Activated CD4-positive, alpha-beta T cell treated with anti-CD3 and anti-CD28 coated beads, Interleukin-2, Interleukin-6, amounts not matched to agents 100 ng/mL and 50 ng/mL, durations not matched to agents 16 hours and 8 hours (primary cell): ENCODE measurements at places on chromosomes 16 and 17.
A peak's percentile ranks its signal among the peaks of the same experiment; 100 is the strongest.

DNA sequence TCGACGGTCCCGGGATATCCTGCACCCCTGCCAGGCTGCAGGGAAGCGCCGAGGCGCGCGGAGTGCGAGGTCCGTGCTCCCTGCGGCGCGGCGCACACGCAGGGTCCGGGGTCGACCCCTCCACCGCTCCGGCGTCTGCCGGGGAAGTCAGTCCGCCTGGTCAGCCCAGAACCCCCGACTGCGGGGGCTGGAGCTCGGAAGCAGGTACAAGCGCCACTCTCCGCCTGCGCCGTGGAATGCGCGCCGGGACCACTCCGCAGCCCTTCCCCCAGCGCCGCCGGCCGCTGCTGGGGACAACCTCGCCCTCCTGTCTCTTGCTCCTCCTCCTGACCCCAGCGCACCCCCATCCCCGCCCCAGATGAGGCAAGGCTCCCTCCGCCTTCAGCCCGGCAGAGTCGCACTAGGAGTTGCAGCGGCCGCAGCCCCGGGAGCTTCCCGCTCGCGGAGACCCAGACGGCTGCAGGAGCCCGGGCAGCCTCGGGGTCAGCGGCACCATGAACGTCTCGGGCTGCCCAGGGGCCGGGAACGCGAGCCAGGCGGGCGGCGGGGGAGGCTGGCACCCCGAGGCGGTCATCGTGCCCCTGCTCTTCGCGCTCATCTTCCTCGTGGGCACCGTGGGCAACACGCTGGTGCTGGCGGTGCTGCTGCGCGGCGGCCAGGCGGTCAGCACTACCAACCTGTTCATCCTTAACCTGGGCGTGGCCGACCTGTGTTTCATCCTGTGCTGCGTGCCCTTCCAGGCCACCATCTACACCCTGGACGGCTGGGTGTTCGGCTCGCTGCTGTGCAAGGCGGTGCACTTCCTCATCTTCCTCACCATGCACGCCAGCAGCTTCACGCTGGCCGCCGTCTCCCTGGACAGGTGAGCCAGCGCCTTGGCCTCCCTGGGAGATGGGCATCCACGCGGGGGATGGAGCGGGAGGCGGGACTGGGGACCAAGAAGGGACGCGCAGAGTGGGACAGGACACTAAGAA is at the start of gene GALR2:
Gene GALR2 (plus strand): TSS at position 392 of the 974 bp plus-strand sequence. CDS start 103 bp downstream, at position 495.
- DNase-seq, result no peak

DNA sequence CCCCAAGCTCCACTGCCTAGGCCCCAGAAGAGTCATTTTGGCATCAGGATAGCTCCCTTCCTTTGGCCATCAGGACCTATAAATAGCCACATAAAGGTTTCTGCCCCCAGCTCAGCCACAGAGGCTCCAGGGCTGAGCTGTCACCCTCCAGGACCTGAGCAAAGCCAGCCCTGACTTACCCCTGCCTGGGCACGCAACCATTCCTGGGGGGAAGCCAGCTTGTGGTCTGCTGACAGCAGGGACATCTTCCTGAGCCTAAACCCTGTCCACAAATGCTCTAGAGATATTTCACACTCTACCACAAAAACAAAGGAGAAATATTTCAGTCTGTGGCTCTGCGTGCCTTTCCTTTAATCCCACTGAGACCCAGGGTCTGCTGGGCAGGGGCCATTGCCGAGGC is 123.7 kb upstream of the CCL2 start:
- no peak for DNase-seq

GRCh38 chr16:65284626-65285025 is 162.8 kb upstream of the CDH11 start:
- DNase-seq, result no peak

DNA sequence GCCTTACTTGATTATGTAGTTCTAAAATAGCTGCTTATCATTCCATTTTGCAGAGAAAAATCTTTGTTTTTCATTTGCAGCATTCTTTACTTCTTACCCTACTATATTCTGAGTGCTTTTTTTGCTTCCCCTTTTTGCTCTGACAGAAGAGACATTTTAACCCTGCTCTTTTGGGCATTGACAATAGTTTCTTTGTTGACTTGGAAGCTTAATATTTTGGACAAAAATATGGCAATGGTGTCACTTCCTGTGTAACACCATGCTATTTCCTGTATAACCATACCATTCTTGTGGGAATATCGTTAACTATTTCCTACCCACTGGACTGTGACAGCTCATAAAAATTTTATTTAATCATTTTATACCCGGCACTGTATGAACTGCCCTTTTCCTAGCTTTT is 747.1 kb downstream of the CDH8 start:
- DNase-seq, result no peak

- DNase-seq, result no peak
Measured at GRCh38 chr17:40266882-40267281, 20.8 kb upstream of the CDC6 start.

DNA sequence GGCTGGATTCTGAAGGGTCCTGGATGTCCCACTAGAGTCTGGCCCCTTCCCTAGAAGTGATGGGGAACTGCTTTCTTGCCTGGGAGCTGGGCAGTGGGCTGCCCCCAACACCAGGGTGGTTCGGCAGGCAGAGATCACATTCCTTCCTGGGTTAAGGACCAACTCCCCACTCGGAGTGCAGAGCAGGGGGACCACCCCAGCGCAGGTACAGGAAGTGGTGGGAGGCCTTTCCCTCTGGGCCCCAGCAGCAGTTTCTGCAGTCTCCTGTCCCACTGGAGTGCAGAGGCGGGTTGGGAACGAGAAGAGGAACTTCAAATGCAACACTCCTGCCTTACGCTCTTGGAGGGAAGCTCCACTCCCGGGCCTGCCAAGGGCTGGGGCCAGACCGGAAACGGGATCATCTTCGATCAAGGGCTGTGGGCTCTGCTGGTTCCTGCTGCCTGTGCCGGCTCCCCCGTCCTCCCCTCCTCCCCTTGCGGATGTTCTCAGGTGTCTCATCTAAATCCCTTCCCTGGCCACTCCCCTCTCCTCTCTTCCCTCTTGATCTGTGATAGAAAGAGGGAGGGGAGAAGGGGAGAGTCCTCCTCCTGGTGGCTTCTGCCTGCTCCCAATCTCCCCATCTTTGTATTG is 9.0 kb upstream of the NGFR start:
- DNase-seq, result no peak

DNA sequence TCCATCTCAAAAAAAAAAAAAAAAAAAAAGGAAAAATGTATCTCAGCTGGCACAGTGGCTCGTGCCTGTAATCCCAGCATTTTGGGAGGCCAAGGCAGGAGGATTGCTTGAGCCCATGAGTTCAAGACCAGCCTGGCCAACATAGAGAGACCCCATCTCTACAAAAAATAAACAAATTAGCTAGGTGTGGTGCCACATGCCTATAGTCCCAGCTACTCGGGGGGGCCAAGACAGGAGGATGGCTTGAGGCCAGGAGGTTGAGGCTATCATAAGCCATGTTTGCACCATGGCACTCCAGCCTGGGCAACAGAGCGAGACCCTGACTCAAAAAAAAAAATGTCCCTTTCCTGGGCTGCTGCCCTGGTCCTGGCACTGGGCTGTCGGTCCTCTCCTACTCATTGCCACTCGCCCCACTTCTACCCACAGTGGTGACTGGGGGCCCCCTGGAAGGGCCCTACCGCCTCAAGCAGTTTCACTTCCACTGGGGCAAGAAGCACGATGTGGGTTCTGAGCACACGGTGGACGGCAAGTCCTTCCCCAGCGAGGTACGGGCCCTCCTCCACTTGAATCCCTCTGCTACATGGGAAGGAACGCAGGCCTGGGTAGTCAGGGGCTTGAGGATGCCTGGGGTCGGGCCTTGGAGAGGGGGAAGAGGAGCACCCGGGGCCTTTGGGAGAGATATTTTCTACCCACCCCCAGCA is 6.1 kb downstream of the CA7 start:
- no peak for DNase-seq

DNA sequence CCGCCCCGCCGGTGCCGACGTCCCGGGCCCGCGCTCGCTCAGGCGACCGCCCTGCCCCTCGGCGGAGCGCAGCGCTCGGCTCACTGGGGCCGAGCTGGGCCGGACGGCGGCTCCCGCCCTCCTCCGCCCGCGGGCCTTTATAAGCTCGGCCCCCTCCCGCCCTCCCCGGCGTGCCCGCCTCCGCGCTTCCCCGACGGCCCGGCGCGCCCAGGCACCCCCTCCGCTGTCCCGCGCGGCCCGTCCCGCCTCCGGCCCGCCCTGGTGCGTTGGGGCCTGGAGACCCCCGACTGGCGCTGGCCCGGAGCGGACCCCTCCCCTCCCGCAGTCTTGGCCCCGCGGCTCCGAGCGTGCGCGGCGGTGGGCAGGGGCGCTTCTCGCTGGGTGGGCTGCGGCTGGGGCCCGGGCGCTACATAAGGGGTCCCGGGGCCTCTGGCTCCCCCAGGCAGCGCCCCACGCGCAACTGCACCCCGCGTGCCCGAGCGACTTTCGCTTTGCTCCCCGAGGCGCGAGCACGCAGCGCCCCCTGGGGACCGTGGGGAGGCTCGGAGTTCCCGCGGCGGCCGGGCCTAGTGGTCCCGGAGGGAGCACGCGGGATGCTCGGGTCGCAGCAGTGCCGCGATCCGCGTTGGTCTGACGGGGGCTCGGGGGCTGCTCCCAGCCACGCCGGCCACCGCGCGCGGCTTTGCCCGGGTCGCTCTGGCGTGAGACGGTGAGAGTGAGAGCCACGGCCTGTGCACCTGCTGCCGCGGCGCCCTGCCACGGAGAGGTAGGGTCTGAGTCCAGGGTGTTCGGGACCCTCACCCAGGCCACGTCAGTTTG is at the start of gene PIEZO1:
Gene PIEZO1 (minus strand): TSS at position 115 of the 819 bp plus-strand sequence. CDS start 256 bp downstream, outside the sequence.
- peak; percentile 81 for DNase-seq

DNA sequence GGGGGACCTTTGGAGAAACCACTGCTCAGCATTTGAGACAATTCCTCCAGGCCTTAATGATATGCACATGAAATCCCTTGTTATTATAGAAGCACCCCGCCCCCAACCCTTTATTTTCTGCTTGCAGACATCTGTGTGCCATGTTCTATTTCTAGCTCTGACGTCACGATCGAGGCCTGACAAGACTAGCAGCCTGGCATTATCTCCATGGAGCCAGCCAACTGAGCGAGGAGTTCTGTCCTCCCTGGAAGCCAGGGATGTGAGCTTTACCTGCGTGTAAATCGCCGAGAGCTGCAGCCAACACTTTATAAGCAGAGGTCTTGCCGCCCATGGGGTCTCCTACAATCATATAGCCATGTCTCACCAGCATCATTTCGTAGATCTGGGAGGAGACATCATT is 116.9 kb downstream of the DNAH3 start:
- DNase-seq, result no peak

- no peak for DNase-seq
Measured at GRCh38 chr16:65754820-65755691, 611.4 kb upstream of the CDH5 start.

GRCh38 chr17:50492214-50492613 is 13.6 kb downstream of the RSAD1 start:
- DNase-seq, result no peak

DNA sequence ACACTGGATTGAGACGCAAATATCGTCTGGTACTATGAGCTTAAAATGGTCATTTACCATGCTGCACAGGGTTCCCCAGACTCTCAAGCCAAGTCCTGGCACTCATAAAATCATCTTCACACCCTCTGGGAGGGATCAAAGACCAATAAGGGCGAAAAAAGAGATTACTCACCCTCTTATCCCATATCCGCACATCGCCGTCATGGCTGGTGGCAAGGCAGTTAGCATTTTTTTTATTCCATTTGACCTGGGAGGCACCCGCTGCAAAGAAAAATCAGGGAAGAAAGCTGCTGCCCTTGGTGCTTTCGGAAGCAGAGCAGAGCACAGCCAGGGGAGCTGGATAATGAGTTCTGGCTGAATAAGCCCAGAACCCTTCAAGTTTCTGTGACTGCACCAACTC is 42.4 kb downstream of the WDR59 start:
- DNase-seq, result no peak

GRCh38 chr17:7811251-7811650 is 22.8 kb upstream of the KDM6B start:
- no peak for DNase-seq

- peak; percentile 85 for DNase-seq
Measured at GRCh38 chr17:43694081-43694870, 32.6 kb upstream of the MEOX1 start.

- no peak for DNase-seq
Measured at GRCh38 chr16:53465606-53466280, 31.5 kb downstream of the RBL2 start.

DNA sequence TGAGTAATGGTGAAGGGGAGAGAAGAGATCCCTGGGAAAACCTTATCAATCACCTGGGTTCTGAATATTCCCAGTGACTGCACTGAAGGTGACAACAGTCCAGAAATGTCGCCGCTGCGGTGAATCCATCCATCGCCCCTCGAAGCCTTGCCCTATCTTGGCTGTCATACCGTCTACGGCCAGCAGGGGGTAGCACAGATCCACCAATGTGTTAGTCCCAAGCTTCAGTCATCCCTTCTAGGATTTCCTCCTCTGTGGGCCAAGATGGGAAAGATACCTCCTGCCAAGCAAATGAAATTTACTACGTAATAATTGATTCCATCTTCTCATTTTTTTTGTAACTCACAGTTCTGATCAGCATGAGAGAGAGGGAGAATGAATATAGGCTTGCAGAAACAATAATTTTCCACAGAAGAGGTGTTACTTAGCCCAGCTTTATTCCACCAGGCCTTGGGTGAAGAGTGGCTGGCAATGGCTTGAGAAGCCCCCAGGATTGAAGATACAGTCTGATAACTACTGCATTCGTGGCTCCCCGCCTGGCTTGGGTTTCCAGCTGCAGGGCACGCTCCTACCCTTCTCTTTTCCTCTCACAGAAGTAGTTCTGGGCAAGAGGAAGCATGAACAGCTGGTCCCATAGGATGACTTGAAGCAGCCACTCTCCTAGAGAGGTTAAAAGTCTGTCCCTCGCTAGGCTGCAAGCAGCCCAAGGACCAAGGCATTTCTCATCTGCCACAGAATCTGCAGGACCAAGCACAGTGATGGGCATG is 2.6 kb upstream of the FMNL1 start:
- peak; percentile 91 for DNase-seq

GRCh38 chr17:11363565-11364117 is 122.6 kb downstream of the SHISA6 start:
- DNase-seq, result no peak

DNA sequence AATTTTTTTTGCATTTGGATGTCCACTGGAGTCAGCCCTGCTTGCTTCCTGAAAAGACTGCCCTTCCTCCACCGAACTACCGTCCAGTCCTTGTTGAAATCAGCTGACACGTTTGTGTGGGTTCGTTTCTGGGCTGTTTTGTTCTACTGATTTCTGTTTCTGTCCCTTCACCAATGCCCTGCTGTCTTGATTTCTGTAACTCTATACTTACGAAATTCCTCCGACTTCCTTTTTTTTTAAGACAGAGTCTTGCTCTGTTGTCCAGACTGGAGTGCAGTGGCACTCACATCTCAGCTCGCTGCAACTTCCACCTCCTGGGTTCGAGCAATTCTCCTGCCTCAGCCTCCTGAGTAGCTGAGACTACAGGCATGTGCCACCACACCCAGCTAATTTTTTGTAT is 8.4 kb upstream of the GAA start:
- DNase-seq, result no peak
